ENCODE measurements at places on chromosomes 13 and 19.
A peak's percentile ranks its signal among the peaks of the same experiment; 100 is the strongest.

DNA sequence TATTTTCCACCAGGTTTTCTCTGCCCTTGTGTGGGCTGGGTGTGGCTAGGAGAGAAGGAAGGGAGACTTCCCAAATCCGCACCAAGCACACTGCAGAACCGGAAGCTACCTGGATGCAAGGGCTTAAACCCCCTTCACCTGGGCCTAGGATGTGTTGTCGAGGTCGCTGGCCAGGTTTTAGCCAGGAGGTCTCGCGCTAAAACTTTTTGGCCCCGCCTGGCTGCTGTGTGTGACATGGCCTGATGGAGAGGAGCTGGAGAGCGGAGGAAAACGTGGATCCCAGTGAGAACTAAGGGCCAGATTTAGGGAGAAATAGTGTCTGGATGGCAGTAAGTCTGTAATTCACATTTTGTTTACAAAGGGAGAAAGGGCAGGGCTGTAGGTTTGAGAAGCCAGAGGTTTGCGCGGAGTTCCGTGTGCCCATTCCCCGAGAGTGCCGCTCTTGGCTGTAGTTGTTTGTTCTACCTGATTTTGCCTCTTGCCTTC lies 3.1 kb upstream of the TSHZ3 start:
- no peak for DNase-seq

DNA sequence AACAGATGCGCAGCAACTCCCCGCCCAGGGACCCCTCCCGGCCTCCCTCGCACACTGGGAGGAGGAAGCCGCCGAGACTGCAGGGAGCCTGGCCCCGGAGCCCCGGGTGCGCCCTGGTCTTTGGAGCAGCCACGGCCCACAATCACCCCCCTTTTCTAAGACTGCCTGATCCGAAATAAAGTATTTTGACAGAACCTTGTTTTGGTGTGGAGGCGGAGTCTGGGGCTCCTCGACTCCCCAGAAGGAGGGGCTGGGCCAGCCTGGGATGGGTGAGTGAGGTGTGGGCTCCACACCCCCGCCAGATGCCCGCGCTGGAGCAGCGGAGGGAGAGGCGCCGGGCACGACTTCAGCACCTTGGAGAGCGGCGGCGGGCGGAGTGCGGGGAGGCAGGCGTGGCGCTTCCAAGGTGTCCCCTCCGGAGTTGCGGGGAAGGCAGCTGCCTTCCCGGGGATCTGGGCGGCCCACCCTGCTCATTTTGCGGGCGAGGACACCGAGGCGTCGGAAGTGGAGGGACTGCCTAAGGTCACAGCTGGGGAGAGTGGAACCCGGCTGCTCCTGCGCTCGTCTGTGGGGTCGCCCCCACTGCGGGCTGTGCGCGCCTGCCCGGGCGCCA lies 9.4 kb downstream of the SIRT6 start:
- no peak for DNase-seq

GRCh38 chr13:36297366-36298338 lies at the start of gene CCDC169:
Gene CCDC169 (minus strand): TSS chr13:36297814. CDS start chr13:36297719, 95 bp downstream.
- no peak for DNase-seq

GRCh38 chr13:36088001-36088400 lies 43.2 kb downstream of the DCLK1 start:
- peak; percentile 54 for DNase-seq

GRCh38 chr13:24071423-24072075 lies 89.0 kb upstream of the SPATA13 start:
- no peak for DNase-seq

- DNase-seq = no peak
These were observed 403.4 kb downstream of the KLF5 start for GRCh38 chr13:73462241-73462640.
